ENCODE measurements at places on chromosomes 2 and 18. TPM values are rescaled to one million over a fixed set of nuclear protein-coding genes. Genes with fewer than 3 reads are reported as not detected.

OSR1 gene
- 5.2 TPM for total RNA-seq

PROKR1 gene
- total RNA-seq = not detected

MAPRE3 gene
- 43.8 TPM for total RNA-seq

TOGARAM2 gene
- 16.8 TPM for total RNA-seq

EPB41L3 gene
- total RNA-seq = 107 TPM

- no peak for DNase-seq
Measured at GRCh38 chr2:170463206-170463537, 252.0 kb upstream of the SP5 start.

- DNase-seq = no peak
Measured at GRCh38 chr2:205571360-205571959, 110.8 kb upstream of the NRP2 start.

- DNase-seq = peak; percentile 64
Measured at GRCh38 chr2:119028327-119029174, 86.6 kb downstream of the MARCO start.

- DNase-seq = peak; percentile 54
Measured at GRCh38 chr2:3142210-3142609, 235.4 kb downstream of the EIPR1 start.

DNA sequence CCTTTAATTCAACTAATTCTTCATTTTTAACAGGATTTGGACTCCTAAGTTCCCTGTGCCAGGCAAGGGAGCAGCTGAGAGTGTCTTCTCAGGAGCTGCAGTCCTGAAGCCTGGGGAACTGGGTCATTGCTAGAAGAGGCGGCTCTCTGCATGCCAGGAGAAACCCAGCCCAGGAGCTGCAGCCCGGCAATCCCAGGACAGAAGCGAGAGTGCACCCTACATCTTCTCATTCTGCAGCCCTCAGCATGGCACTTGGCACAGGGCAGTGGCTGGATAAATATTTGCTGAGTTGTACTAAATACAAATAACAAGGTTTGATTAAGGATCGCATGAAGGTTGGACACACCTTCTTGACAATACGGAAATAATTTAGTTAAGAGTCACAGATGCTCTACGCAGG is 244.9 kb upstream of the PXDN start:
- no peak for DNase-seq

GRCh38 chr2:68837164-68837860 is 33.9 kb downstream of the BMP10 start:
- DNase-seq = no peak

- DNase-seq = peak; percentile 82
Measured at GRCh38 chr18:76398896-76399612, 96.0 kb downstream of the ZNF516 start.

DNA sequence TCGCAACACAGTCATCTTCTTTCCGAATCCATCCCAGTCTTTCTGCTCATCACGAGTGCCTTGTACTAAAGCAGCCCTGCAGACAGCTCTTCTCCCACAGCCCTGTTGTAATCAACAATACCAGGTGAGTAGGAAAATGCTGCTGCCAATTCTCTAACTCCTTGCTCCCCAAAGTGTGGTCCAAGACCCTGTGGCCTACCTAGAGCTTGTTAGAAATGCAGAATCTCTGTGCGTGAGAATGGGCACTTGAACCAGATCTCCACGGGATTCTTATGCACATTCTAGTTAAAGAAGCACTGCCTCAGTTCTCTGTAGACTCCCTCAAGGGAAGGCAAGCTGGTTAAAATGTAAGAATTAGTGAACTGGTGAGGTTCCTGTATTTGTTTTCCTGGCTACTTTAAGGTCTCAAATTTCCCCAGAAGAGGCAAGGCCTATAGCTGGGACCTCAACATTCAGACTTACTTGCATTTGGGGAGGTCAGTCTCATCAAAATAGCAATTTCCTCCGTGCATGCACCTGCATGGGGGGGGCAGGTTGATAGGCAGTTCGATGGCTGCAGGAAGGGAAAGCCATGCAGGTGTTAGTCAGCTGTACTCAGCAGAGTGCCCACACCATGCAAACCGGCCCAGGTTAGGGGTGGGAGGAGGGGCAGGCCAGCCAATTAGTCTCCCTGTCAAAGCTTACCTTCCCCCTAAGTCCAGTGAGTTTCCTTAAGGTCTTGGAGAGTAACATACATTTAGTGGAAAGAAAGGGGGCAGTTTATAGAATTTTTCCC is 70.8 kb downstream of the DHRS9 start:
- no peak for DNase-seq

DNA sequence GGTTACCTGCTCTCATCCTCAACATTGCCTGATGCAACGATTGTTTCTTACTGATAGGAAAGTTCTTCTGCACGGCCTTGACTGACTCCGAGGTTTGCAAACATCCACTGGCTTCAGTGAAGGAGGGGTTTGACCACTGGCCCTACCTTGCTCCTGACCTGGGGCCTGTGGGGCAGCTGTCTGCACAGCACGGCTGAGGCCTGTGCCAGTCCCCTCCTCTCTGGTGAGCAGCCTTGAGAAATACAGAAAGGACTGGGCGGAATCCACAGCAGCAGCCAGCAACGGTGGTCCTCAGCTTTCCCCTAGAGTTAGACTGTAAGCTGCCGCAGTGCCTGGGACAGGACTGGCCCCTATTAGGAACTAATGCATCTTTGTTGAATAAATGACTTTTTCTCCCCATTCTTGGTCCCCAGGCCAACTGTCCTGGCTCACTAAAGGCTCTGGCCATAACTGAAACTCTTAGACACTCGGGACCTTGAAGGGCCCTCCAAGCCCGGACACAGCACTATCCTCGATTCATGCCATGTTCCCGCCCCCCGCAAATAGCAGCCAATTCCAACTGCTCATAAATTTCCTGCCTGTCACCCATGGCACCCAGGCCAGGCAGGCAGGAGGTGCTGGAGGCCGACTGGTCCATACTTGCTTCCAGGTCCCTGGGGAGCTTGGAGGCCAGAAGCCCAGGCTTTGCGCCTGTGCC is 26.7 kb downstream of the ATOH8 start:
- DNase-seq = no peak

- DNase-seq = no peak
Measured at GRCh38 chr18:39627936-39628335, 2062.3 kb upstream of the CELF4 start.

DNA sequence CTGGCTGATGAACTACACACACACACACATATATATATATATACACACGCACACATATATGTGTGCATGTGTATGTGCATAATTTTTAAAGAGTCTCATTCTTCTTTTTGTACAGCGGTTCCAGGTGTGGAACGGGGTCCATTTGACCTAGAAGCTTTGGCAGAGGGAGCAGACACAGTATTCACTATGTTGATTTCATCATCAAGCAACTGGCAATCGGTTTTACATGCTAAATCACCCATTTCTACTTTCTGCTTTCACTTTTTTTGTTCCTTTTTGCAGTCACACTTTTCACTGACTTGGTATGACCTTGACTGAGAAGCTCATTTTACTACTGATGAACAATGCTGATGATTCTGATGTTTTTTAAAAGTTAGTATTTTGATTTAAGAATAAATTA is 63.0 kb upstream of the PGAP1 start:
- DNase-seq = no peak

- no peak for DNase-seq
Measured at GRCh38 chr2:174336501-174337336, 2.0 kb downstream of the SP9 start.

GRCh38 chr18:11480692-11481091 is 128.7 kb upstream of the SLC35G4 start:
- DNase-seq = no peak

GRCh38 chr2:44852594-44852993 is 88.9 kb upstream of the SIX3 start:
- no peak for DNase-seq

- DNase-seq = no peak
Measured at GRCh38 chr2:15858466-15858865, 81.9 kb upstream of the MYCN start.

DNA sequence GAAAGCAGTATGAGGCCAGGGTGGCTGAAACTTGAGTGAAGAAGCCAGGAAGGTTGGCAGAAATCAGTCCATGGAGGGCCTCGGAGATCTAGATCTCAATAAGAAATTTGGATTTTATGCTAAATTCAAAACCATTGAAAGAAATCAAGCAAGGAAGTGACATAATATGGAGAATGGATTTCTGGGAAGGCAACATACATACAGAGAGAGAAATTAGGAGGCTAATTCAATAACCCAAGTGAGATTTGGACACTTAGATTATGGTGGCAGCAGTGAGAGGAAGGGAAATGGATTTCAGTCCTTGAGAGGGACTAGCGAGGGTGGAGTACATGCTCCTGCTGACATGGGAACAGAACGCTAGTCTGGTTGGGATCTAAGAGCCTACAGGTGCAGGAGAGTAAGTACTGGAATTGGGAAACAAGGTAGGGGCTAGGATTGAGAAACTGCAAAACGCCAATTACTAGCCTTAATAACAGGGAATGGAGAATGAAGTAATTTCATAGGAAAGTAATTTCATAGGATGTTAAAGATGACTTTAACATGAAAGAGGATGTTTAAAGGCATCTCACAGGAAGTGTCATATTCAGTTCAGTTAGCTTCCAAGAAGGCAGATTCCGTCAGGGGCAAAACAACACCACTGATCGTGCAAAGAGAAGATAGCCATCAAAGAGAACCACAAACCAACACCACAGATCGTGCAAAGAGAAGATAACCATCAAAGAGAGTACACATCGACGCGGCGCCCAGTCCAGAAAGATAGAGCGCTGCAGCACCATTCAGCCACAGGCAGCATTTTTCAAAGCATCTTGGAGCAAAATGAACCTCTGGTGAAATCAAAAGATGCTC is 27.2 kb downstream of the CDKL4 start:
- DNase-seq = no peak

- DNase-seq = no peak
Measured at GRCh38 chr2:202026507-202026906, 7.1 kb upstream of the FZD7 start.

DNA sequence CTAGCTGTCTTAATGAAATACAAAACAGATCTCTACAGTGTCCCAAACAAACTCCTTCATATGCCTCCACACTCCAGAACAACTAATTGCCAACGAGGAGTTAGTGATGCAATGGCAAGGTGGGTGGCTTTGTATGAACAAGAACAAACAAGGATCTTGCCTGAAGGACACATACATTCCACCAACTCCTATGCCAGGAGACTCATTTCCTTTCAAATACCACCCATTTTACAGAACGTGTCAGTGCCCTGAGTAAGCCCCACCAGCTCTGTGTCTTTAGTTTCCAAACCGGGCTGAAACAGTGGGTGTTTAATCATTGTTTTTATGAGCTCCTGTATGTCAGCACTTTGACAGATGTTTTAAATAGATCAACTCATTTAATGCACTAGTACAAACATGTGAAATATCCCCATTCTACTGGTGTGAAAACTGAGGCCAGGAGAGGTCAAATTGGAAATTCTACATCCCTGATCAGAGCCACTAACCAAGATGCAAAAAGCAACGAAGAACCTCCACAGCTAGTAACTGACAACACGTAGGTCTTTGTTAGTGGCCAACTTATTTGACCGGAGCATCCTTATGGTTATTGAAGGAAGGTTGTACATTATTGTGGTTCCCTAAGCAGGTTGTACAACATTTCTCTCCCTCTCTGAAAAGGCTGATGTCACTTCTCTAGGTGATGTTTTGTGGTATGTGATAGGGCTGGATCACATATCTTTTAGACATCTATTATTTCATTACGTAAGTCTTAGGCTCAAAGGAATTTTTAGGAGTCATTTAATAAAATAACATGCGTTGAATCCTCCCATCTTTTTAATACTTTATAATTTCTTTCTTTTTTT is 534.9 kb upstream of the TNP1 start:
- no peak for DNase-seq

DNA sequence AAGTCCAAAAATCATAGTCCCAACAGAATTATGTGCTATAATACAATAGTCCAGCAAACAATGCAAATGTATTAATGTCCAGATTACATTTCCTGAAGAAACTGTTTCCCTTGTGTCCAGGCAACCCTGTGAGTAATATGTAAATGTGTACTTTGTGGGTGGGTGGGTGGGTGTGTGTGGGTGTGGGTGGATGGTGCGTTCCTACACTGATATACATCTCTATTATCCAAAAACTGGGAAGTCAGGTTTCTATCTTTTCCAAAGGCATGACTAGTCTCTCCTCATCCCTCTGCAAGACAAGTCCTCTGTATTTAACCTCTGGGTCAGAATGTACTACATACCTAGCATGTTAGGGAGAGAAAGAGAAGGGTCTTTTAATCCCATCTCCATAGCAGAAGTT is 71.6 kb downstream of the LNPK start:
- no peak for DNase-seq

- DNase-seq = no peak
Measured at GRCh38 chr2:173370198-173370597, 15.5 kb downstream of the CDCA7 start.

DNA sequence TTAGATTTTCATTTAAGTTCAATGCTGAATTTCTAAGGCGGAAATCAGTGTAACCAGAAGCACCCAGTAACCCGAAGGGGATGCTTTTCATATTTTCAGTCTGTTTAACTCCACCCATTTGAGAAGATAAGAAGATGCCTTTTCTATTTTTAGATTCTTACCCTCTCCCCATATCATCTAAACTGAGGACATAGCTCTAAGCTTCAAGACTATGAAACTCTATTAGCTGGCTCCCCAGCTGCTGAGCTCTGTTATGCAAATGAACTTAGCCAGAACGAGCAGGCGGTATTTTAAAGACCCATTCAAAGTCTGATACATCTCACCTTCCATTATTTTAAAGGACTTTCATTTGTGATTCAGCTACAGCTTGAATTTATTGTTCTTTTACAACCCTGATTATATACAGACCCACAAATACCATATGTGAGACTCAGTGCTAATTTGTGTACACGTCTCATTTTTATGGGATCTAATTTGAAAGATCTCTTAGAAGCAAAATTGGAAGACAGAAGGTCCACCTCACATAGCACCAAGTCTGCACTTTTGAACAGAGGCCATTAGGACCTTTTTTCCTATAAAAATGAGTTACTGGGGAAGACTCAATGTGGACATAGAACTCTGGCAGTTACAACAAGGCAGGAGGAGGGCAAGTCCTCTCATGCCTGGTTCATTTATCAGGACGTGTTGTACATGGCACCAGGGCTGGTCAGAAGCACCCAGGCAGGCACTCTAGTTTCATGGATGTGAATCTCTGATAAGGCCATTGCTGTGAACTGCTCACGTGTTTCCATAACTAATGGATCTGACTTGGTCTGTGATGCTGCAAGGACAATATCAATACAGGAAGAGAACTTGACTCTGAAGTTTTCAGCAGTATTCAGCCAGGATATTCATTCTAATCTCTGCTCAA is 16.3 kb downstream of the CDC42EP3 start:
- no peak for DNase-seq

DNA sequence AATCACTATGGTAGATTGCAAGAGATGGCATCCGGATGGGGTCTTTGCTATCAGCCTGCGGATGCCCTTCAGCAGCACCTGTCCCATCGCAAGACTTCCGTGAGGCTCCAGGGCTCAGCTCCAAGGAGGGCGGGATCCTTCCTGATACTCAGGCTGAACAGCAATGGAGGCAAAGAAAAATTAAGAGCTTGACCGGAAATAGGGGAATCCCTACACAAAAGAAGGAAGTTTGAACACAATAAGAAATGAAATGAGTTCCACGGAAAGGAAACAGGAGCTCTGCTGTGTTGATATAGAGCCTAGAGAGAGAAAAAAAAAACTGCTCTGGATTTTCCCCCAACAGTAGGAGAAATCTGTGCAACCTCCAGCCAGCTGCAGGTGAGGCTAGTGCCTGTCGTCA is 91.9 kb downstream of the ARL4C start:
- DNase-seq = no peak
